ENCODE measurements at places on chromosomes 6 and 20. TPM values are rescaled to one million over a fixed set of nuclear protein-coding genes. Genes with fewer than 3 reads are reported as not detected.
A peak's percentile ranks its signal among the peaks of the same experiment; 100 is the strongest.

PKIB gene
- 2.1 TPM for total RNA-seq

GRCh38 chr6:46937642-46938041 lies 15.9 kb upstream of the ADGRF5 start:
- no peaks in the 10 kb centered on the region for H3K27me3 ChIP-seq
- peaks cover 60% of the 10 kb centered on the region for H3K4me1 ChIP-seq
- no peak overlapping the region for H3K4me3 ChIP-seq
- no peak overlapping the region for H3K27ac ChIP-seq

DNA sequence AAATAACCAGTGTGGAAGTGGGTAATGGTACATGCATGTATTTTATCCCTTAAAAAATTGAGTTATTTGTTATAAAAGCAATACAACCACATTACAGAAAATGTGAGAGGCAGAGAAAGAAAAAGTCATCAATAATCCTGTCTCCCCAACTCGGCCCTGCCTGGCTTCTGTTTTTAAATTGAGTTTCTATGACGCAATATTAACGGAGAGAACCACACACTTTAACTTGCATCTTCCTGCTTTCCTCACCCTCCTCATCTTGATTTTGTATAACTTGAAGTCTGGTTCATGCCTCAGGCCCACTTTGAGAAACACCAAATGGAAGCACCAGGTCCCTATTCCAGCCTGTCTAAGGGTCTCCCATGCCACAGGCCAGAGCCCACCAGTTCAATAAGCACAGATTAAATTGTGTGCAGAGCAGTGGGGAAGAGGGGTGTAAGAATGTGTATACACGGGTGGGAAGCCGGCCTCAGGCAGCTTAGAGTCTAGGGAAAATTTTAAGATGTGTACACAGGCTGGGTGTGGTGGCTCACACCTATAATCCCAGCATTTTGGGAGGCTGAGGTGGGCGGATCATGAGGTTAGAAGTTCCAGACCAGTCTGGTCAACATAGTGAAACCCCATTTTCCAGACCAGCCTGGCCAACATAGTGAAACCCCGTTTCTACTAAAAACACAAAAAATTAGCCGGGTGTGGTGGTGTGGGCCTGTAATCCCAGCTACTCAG lies 15.9 kb downstream of the KCNK5 start:
- no peak overlapping the region for H3K4me3 ChIP-seq
- no peak overlapping the region for H3K27ac ChIP-seq
- DNase-seq: no peak
- no peaks in the 10 kb centered on the region for H3K36me3 ChIP-seq
- peaks cover 69% of the 10 kb centered on the region for H3K4me1 ChIP-seq
- H3K27me3 ChIP-seq: no peaks in the 10 kb centered on the region

HLA-F gene
- 157 TPM for total RNA-seq

GRCh38 chr20:61719691-61720347 lies 345.9 kb downstream of the TAF4 start:
- peak overlapping the region; percentile 10 for H3K4me3 ChIP-seq
- H3K36me3 ChIP-seq: no peaks in the 10 kb centered on the region
- H3K27ac ChIP-seq: no peak overlapping the region
- DNase-seq: no peak
- no peaks in the 10 kb centered on the region for H3K4me1 ChIP-seq
- H3K27me3 ChIP-seq: no peaks in the 10 kb centered on the region

- H3K4me1 ChIP-seq: no peaks in the 10 kb centered on the region
- H3K27me3 ChIP-seq: peaks cover 6% of the 10 kb centered on the region
- H3K36me3 ChIP-seq: no peaks in the 10 kb centered on the region
- H3K4me3 ChIP-seq: no peak overlapping the region
- DNase-seq: no peak
- no peak overlapping the region for H3K27ac ChIP-seq
These were observed 81.9 kb downstream of the CRYBG1 start for GRCh38 chr6:106442395-106442794.

GRCh38 chr6:113875470-113875869 lies 18.3 kb downstream of the MARCKS start:
- no peak overlapping the region for H3K4me3 ChIP-seq
- DNase-seq: no peak
- H3K4me1 ChIP-seq: peaks cover 6% of the 10 kb centered on the region
- no peak overlapping the region for H3K27ac ChIP-seq

TNNC2 gene
- total RNA-seq: 0.61 TPM

DNA sequence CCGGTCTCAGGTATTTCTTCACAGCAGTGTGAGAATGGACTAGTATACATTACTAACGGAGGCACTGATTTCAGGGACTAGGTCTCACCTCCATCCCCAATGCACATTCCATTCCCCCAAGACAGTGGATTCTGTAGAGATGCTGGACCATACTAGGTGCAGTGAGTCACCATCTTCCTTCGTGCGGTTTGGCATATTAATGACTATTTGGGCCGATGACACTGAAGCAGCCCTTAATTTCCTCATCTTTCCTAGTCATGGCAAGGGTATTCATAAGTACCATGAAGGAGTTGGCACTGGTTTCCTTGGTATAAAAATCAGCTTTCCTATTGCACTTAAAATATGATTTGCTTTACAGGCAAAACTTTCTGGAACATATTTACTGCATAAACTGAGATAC lies 121.4 kb upstream of the TRAF3IP2 start:
- no peaks in the 10 kb centered on the region for H3K36me3 ChIP-seq
- peaks cover 40% of the 10 kb centered on the region for H3K4me1 ChIP-seq
- no peaks in the 10 kb centered on the region for H3K27me3 ChIP-seq
- H3K4me3 ChIP-seq: no peak overlapping the region
- DNase-seq: no peak
- no peak overlapping the region for H3K27ac ChIP-seq

PEX3 gene
- 18.8 TPM for total RNA-seq

DNA sequence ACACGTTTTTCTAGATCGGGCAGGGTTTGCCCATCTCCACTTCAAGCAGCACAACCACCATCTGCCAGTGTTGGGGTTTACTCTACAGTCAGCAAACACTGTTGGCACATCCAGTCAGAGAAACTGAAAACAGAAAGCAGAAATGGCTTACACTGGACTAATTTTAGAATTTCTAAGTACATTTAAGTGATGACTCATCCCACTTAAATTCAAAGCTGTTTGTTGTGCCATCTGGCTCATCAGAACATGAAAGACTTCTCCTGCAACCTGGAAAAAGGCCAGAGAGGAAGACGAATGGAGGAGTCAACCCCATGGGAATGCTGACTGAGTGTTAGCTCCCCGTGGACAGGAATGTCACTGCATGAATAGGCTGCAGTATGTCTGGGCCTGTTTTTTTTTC lies 21.8 kb downstream of the FAM209B start:
- no peak overlapping the region for H3K4me3 ChIP-seq
- H3K27me3 ChIP-seq: no peaks in the 10 kb centered on the region
- DNase-seq: no peak

GRCh38 chr6:150025201-150025917 lies at the start of gene RAET1L:
TSS of gene RAET1L (minus strand) at chr6:150025532. CDS start at chr6:150025471, 61 bp downstream.
- no peaks in the 10 kb centered on the region for H3K36me3 ChIP-seq
- H3K27me3 ChIP-seq: peaks cover 40% of the 10 kb centered on the region
- no peak within 1 kb of the TSS for H3K27ac ChIP-seq
- no peak for DNase-seq
- peaks cover 10% of the 10 kb centered on the region for H3K4me1 ChIP-seq

DNA sequence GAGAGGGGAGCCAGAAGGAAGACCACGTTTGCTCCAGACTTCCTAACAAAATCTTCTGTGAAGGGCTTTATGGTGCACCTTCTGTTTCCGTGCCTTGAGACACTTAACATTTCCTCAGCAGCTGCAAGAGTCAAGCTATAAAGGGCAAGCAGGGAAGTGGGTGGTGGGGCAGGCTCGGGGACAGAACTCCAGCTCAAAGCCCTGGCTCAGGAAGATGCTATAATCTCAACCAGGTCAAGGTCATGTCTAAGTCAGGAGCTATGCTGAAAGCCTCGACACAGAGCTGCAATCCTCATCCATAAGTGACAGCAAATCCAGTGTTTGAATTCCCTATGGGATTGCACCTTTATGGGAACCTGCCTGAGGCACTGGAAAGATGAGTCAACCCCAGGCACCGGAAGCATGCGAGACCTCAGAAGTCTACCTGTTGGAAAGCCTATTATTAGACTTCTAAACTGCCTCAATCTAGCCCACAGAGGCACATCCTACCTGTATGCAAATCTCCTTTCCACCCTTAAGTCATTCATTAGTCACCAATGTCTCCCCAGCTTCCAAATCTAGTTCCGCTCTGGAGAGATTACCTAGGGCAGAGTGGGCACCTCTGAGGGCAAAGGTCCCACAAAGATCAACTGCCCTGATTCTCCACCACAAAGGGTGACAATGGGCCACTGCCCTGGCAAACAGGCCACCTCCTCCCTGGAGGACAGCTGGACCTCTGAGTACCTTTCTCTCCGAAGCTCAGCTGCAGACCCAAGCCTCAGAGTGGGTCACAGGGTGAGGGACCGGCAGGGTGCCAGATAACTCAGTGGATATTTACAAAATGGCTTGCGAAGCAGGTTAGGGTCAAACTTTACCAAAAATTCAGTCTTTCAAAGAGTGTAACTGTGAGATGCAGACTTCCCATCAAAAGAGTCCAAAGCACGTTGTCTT lies 287.0 kb downstream of the CDC5L start:
- H3K36me3 ChIP-seq: no peaks in the 10 kb centered on the region
- H3K27me3 ChIP-seq: no peaks in the 10 kb centered on the region
- no peak overlapping the region for H3K27ac ChIP-seq
- no peak for DNase-seq

GRCh38 chr6:128246472-128247260 lies 273.7 kb downstream of the PTPRK start:
- no peak for DNase-seq
- H3K27ac ChIP-seq: no peak overlapping the region
- H3K36me3 ChIP-seq: no peaks in the 10 kb centered on the region
- no peak overlapping the region for H3K4me3 ChIP-seq
- no peaks in the 10 kb centered on the region for H3K27me3 ChIP-seq

BRPF3 gene
- total RNA-seq: 37.8 TPM

DNA sequence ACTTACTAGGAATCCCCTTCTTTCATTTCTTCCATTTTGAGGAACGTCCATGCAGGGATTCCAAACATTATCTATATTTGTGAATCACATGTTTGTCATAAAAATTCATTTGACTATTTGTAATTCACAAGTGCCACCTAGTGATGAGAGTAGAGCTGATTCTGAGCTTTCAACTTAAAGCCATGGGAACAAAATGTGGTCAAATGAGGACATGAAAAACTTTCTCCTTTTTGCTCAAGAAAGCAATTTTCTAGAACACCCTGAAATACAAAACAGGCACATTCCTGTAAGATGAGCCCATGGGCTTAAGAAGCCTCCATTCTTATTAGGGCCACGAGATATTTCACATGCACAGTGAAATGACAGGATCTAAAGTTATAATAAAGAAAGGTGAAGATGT lies 12.3 kb downstream of the MAP3K7 start:
- H3K4me3 ChIP-seq: no peak overlapping the region
- H3K36me3 ChIP-seq: no peaks in the 10 kb centered on the region
- H3K4me1 ChIP-seq: no peaks in the 10 kb centered on the region
- no peaks in the 10 kb centered on the region for H3K27me3 ChIP-seq
- no peak for DNase-seq
- H3K27ac ChIP-seq: no peak overlapping the region

GRCh38 chr6:53043581-53043980 lies 21.6 kb upstream of the FBXO9 start:
- H3K4me1 ChIP-seq: no peaks in the 10 kb centered on the region
- H3K27me3 ChIP-seq: no peaks in the 10 kb centered on the region
- no peak overlapping the region for H3K4me3 ChIP-seq
- no peak overlapping the region for H3K27ac ChIP-seq

CLPSL1 gene
- not detected for total RNA-seq

GRCh38 chr6:43437700-43438099 lies 10.4 kb downstream of the ABCC10 start:
- no peak overlapping the region for H3K27ac ChIP-seq
- H3K27me3 ChIP-seq: no peaks in the 10 kb centered on the region
- peaks cover 64% of the 10 kb centered on the region for H3K36me3 ChIP-seq
- DNase-seq: no peak

DNA sequence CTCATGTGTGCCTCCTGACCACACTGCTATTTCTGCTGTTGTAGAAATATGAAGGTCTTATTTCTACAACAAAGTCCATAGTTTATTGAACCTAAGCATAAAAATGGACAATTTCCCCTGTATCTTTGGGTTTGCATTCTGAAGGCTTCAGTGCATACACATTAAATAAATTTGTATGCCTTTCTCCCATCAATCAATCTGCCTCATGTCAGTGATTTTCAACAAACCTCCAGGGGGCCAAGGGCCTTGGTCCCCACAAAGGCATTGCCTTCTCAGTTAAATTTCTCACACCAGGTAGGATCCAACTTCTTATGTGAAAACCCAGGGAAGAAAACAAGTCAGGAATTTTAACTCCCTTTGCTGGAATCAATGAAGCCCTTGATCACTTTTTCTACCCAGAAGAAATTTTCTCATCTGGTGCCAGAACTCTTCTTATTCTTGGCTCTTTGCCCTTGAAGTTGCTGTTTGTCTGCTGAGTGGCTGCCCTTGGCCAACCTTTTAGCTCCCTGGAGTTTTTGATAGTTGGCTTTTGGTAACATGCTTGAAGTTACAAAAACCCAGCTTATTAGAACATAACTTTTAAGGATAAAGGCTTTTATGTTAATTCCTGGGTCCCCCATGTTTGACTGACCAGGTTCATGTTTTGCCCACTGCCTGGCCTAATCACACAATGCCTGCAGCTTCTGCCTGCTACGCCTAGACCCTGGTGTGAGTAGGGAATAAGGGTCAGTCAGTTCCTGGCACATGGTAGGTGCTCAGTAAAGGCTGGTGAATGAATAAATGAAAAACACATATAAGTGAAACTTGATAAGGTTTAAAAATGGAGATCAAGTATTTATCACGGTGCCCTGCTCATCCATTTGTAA lies 37.0 kb downstream of the SHLD1 start:
- peaks cover 25% of the 10 kb centered on the region for H3K4me1 ChIP-seq
- H3K36me3 ChIP-seq: no peaks in the 10 kb centered on the region
- DNase-seq: no peak
- no peak overlapping the region for H3K4me3 ChIP-seq
- H3K27me3 ChIP-seq: no peaks in the 10 kb centered on the region

DNA sequence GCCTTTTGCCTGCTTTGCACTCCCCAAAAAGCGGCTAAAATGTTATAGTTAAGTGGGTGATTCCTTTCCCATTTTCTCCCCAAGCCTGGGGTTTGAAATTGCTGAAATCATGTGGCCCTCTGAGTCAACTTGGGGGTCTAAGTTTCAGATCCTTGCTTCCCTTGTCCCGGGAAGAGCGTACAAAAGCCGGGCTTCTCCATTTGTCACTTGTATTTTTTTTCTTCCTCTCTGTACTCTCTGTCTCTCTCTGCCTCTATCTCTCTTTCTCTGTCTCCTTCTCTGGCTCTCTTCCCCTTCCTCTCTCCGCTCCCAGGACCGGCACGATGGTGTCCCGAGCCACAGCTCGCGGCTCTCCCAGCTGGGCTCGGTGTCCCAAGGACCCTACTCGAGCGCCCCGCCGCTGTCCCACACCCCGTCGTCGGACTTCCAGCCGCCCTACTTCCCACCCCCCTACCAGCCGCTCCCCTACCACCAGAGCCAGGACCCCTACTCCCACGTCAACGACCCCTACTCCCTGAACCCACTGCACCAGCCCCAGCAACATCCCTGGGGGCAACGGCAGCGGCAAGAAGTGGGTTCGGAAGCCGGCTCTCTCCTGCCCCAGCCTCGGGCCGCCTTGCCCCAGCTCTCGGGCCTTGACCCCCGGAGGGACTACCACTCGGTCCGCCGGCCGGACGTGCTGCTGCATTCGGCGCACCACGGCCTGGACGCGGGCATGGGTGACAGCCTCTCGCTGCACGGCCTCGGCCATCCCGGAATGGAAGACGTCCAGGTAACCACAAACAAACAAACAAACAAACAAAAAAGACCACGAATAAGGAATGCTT lies 4.6 kb downstream of the TFAP2B start:
- no peak overlapping the region for H3K4me3 ChIP-seq
- DNase-seq: no peak
- H3K27ac ChIP-seq: no peak overlapping the region
- peaks cover 8% of the 10 kb centered on the region for H3K4me1 ChIP-seq
